Panc1 (cell line): ENCODE measurements at places on chromosomes 16 and 17. TPM values are rescaled to one million over a fixed set of nuclear protein-coding genes. Genes with fewer than 3 reads are reported as not detected.

DNA sequence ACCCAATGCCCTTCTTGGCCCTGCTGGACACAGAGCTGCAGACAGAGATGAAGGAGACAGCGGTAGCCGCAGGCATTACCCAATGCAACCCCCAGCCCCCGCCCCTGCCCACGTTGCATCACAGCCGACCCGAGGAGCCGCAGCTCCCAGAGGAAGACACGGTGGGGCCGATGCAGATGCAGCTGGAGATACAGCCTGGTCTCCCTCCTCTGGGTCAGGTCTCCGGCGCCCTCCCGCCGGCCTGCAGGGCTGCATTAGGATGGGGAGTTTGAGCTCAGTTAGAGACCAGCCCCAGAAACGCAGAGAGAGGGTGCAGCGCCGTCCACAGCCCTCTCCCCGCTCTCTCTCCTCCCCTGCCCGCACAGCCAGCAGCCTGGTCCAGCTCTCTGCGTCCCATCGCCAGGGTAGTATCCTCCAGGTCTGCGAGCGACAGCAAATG is 19.4 kb upstream of the UBE2I start:
- no peak for DNase-seq

- DNase-seq: no peak
These were observed 2.2 kb downstream of the MAPK8IP3 start for GRCh38 chr16:1708083-1708767.

The TBX2 gene
- 35.6 TPM for total RNA-seq

The KRTAP1-1 gene
- total RNA-seq: not detected

The ACSM2A gene
- total RNA-seq: not detected

The KCNJ2 gene
- 1.5 TPM for total RNA-seq

- no peak for DNase-seq
These were observed 16.5 kb downstream of the TBX2 start for GRCh38 chr17:61416211-61416539.

DNA sequence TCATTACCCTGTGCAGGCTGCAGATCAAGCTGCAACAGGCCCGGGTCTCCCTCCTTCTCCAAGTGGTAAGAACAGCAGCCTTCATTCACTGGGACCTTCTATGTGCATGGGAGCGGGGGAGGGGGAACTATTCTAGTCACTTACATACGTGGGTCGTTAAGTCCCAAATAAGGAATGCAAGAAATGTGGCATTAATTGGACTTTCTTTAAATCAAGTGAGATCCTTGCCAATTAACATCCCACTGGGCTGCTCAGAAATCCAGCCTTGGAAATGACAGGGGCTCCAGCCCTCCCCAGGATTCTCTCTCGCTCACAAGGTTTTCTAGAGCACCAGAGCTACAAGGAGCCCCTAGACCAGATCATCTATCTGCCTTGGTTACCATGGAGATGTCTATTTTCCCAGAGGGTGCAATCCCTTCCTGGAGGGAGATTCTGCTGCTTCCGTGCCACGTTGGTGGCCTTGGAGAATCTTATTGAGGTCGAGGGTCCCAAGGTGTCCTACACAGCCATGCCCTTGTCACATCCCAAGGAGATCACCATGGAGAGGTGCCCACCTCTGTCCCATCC is 5.2 kb upstream of the EIF1 start:
- no peak for DNase-seq

DNA sequence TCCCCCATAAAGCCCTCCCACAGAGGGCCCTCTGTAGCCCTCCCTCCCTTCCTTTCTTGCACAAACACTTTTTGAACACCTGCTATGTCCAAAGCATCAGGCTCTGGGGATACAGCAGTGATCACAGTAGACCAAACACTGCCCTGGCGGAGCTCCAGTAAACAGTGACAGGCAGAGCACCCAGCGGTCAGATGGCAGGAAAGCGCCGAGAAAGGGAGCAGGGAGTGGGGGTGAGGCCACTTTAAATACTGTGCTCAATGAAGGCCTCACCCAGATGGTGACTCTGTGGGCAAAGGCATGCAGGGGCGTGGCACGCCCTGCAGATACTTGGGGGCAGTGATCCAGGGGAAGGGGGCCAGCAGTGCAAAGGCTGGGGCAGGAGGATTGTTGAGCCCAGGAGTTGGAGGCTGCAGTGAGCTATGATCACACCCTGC is 7.6 kb downstream of the PRR29 start:
- DNase-seq: no peak

The SLFN14 gene
- total RNA-seq: not detected

The KRT25 gene
- not detected for total RNA-seq

DNA sequence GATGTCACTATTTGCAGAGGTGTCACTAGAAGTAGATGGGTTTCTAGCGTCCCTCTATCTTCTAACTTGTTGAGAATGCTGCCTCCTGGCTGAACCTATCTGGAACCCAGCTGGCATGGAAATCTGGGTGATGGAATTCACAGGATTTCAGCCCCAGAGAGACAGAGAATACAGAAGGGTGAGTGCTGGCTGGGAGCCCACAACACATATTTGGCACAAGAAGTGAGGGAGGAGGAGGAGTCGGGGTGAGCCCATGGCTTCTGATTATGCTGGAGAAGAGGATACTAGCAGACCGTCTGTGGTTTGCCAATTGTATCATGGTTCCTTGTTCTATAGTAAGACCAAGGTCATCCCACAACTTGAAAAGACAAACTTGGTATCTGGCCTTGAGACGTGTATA is 557.8 kb upstream of the SALL1 start:
- DNase-seq: no peak

The ATP2A1 gene
- total RNA-seq: 2.9 TPM

The GLIS2 gene
- 87.3 TPM for total RNA-seq

GRCh38 chr17:41530062-41531048 is 2.2 kb upstream of the KRT19 start:
- DNase-seq: no peak

The SLFN12L gene
- 0.33 TPM for total RNA-seq
